ENCODE measurements at places on chromosomes 7 and 10.

- DNase-seq: no peak
Measured at GRCh38 chr10:95363303-95363912, 72.6 kb upstream of the PDLIM1 start.

- DNase-seq: no peak
Measured at GRCh38 chr7:74302745-74303221, 13.6 kb downstream of the CLIP2 start.

GRCh38 chr7:81111781-81112540, 193.1 kb upstream of the SEMA3C start:
- no peak for DNase-seq

- no peak for DNase-seq
Measured at GRCh38 chr10:96473866-96474265, 39.9 kb downstream of the TLL2 start.

Data from CD8-positive, alpha-beta T cell (primary cell).